ENCODE measurements at places on chromosomes 13 and 19.

- DNase-seq = no peak
These were observed 943.0 kb upstream of the PCDH9 start for GRCh38 chr13:68173111-68173510.

DNA sequence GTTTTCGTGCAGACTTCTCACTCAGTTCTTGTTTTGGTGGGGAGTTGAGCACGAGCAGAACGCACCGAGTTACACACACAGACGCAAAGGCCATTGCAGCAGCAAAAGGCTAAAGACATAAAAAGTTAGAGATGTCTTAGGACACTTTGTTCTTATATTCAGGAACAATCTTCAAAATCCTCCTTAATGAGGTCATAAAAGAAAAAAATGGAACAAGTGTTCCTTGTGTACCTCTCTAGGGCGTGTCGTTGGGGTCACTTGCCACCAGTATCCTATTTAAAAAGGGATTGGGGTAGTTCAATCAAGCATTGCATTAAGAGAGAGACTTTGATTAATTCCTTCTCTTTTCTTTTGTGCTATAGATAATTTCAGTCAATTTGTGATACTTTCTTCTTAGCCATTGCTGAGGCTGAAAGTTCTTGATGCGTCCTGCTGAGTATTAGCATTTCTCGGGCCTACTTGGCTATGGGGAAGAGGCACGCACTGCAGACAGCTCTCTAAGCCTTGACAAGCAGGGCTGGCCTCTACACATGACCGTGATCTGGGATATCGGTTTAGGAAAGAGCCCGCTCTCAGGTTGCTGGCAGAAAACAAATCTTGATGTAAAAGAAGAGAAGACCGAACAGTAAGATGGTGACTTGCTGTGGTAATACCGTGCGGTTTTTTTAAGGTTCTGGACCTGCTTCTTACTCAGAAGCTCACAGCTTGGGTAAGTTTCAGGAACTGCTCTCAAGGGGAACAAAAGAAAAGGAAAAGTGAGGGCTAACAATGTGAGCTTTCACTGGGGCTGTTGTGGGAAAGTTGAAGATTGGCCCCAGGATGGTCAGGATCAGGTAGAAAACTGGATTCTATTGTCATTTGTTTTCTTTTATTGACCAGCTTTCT, 223.6 kb downstream of the TM9SF2 start:
- no peak for DNase-seq

DNA sequence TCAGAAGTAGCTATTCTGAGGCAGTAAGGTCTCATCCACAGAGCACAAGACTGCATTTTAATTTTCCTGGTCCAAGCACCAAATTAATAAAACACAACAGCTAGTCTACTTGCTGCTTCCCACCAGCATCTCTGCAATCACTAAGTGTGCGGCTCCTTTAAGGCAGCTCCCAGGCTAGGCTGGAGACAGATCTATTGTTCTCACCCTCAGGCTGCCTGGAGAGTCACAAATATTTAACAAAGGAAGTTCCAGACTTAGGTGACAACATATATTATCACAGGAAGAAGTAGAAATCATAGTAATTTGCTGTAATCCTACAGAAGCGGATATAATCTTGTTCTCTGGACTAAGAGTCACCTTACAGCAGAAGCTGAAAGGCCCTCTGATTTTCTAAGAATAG, 2.2 kb upstream of the EID2 start:
- no peak for DNase-seq

DNA sequence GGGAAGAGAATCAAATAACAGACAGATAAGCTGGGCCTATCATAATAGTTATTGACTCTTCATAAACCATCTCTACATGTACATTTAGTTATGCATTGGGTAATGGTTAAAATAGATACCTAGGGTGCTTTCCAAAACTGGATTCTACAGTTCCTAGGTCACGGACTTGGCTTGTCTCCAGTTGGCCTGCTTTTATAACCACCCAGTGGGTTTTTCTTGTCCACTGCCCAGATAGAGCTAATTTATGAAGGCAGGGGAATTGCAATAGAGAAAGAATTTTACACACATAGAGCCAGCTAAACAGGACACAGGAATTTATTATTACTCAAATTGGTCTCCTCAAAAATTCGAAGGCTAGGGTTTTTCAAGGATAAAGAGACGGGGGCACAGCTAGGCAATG, 97.3 kb downstream of the FAM216B start:
- DNase-seq = no peak

GRCh38 chr13:111533900-111534683, 213.7 kb downstream of the TEX29 start:
- no peak for DNase-seq

DNA sequence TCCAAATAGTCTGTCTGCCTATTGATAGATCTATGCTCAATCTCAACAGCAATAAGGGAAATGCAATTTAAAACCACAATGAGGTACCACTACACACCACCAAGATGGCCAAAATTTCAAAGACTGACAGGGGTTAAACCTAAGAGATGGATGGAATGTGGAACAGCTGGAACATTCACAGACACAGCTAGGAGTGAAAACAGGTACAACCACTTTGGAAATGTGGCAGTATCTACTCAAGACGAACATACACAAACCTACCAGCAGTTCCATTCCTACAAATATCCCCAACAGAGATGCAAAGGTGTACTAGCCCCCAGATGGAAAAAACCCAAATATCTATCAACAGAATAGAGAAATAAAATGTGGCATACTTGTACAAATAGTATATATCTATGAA, 86.4 kb downstream of the TSC22D1 start:
- DNase-seq = no peak

- no peak for DNase-seq
These were observed 7.7 kb downstream of the UBE2L5 start for GRCh38 chr13:30429721-30430694.

DNA sequence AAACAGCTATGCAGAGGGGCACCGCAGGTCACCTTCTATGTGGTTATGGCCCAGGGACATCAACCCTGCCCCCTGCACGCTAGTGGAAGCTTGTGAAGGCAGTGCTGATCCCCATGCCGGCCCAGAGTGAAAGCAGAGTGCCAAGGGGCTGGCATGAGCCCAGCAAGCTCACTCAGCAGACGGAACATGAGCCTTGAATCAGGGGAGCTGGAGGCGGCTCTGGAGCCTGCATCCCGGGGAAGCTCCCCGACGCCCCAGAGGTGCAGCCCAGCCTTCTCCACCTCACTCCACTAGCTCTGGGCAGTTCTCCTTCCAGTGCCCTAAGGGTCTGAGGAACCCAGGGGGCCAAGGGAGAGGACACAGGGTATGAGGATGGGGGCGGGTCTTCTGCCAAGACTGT, 19.0 kb upstream of the ISYNA1 start:
- no peak for DNase-seq

GRCh38 chr13:26202365-26202972, 19.6 kb downstream of the RNF6 start:
- no peak for DNase-seq

GRCh38 chr13:39232999-39233398, 194.7 kb downstream of the NHLRC3 start:
- no peak for DNase-seq

DNA sequence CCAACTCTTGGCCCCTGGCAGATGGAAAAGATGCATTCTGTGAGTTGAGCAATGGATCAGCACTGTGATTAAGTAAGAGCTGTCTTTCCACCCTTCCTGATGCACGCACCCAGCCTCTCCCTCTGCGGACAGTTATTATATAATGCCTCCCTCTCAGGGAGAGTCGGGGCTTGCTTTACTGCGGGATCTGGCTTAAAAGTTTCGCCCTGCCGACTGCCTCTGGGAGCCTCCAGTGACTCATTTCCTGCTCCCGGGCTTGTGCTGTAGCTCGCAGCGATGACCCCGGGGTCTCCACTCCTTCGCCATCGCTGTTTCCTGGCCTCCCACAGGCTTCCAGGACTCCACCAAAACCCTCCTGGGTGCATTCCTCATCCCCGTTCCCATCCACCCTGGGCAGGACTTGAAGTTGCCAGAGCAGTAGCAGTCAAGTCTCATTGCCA, 107.4 kb upstream of the SLC7A1 start:
- DNase-seq = no peak

DNA sequence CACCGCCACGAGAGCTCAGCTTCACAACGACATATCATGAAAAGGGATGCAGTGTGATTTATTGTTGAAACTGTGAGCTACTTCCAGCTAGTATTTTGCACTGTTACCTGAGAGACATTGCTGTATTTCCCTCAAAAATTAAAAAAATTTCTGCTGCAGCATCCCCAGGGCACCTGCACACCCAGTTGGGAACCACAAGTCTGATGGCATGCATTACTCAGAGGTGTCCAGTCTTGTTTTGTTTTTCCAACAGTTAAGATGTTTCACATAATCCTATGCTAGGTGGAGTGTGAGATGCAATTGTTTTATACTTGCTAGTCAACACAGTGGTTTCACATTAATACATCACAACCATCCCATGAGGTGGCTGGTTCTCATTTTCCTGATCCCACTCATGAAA, 285.2 kb downstream of the SHISA2 start:
- DNase-seq = no peak

GRCh38 chr19:32475141-32476031, 69.8 kb downstream of the DPY19L3 start:
- no peak for DNase-seq

Data from effector memory CD4-positive, alpha-beta T cell (primary cell).